NCI-H1436 treated with DMSO at 0.1 percent for 48 hours (cell line): ENCODE measurements at places on chromosomes 2 and 18.

DNA sequence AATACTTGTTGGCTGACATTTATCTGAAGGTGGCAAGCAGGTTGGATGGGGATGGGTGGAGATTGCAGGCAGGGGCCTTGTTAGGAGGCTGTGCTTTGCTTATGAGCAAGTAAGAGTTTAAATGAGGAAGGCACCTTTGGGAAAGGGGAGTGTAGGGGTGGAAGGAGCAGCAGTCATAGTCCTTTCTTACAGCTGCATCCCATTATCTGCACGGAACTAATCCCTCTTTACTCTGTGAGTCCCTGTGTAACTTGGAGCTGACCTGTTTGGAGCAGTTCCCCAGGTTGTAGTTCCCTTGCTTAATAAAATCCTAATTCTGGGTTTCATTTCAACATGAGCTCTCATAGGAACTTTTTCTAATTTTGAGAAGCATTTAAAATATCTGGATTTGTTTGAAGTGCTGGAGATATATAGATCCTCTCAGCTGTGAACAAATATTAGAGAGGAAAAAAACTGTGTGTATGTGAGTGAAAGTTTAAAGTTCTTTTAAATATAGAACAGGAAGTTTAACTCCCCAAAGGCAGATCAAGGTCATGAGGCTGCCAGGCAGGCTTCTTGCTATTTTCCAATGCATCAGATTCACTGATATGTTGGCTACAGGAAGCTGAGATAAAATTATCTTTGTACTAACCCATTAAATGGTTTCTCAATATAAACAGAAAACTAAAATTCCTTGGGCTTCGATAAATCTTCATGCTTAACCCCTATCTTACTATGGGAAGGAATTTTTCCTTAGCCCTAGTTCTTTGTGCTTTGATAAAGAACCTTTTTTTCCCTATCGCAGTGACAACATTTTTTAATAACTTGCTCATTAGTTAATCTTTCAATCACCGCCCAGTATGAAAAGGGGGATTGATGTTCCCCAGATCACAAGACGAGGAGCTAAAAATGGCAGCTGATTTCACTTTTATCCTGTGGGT is 104.6 kb upstream of the EML6 start:
- DNase-seq, result no peak

- no peak for DNase-seq
These were observed 315.0 kb downstream of the PARD3B start for GRCh38 chr2:204860274-204860673.

- DNase-seq, result no peak
These were observed 47.9 kb downstream of the COL3A1 start for GRCh38 chr2:189022053-189022481.

GRCh38 chr18:58392324-58393000 is 236.4 kb downstream of the ALPK2 start:
- DNase-seq, result no peak

- DNase-seq, result no peak
These were observed 39.3 kb downstream of the RPL31 start for GRCh38 chr2:101041413-101041812.

- DNase-seq, result no peak
These were observed 1.7 kb downstream of the CYP1B1 start for GRCh38 chr2:38074058-38074763.

GRCh38 chr2:28633204-28633603 is 118.4 kb upstream of the PPP1CB start:
- no peak for DNase-seq

DNA sequence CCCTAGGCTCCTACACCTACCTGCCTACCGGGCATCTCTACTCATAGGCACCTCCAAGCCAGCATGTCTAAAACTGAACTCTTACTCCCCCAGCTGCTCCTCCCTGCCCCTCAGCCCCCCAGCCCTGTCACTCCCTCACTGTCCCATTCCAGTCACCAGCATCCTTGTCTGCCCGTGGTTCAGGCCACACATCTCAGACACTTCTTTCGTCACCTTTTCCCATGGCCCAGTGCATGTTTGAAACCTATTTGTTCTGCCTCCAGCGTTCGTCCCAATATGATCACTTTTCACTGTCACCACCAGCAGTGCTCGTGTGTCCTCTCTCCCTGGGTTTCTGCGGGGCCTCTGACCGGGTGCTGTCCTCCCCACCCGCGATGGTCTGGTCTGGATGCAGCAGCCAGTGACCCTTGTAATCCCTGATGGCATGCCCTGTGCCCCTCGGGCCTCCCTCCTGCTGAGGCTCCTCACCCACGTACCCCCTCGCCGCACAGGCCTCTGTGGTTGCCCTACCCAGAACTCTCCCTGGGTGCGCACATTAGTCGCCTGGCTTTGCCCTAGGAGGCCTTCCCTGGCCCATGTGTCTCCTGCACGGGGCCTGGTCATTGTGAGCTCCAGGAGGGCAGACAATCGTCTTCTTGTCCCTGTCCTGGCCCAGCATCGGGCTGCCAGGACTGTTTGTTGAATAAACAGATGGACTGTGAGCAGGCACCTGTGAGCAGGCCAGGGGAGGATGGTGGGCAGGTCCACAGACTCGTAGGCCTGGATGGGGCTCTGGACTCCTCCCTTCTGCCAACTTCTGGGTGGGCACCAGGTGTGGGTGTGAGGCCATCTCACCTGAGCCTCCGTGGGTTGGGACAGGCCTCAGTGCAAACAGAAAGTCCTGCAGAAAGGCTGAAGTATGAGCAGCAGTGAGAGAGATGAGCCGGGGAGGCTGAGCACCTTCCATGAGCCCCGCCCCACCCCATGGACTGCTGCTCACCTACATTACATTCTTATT is 15.5 kb downstream of the LDLRAD4 start:
- no peak for DNase-seq

DNA sequence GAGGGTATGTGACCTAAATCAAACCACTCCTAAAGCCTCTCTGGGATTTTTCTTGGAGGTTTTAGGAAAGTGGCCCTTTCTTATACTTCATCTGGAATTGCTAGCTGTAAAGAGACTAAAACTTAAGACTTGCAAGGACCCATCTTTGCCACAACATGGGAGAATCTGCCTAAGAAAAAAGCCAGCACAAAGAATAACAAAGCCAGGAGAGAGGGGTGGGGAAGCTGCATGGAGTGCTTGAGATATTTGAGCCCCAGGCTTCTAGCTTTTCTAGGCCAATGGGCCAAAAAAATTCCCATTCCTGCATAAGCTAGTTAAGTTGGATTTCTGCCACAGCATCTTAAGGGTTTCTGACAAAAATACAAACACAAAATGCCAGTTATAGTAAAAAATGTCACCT is 38.5 kb upstream of the LYPD6 start:
- no peak for DNase-seq

DNA sequence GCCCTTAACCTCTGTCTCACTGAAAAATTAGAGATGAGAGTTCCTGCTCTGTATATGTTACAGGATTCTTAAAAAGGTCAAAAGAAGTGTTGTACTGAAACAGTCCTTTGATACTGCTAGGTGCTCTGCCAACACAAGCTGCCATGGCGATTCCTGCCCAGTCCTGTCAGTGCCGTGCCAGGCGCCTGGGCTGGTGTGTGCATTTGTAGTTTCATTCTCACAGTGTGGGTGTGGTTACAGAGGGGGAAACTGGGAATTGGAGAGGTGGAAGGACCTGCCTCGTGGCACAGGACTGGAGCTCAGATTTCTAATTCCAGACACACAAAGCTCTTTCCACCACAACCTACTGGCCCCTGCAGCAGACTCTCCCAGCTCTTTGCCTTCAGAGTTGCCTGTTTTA is 122.3 kb upstream of the RAB6C start:
- no peak for DNase-seq

DNA sequence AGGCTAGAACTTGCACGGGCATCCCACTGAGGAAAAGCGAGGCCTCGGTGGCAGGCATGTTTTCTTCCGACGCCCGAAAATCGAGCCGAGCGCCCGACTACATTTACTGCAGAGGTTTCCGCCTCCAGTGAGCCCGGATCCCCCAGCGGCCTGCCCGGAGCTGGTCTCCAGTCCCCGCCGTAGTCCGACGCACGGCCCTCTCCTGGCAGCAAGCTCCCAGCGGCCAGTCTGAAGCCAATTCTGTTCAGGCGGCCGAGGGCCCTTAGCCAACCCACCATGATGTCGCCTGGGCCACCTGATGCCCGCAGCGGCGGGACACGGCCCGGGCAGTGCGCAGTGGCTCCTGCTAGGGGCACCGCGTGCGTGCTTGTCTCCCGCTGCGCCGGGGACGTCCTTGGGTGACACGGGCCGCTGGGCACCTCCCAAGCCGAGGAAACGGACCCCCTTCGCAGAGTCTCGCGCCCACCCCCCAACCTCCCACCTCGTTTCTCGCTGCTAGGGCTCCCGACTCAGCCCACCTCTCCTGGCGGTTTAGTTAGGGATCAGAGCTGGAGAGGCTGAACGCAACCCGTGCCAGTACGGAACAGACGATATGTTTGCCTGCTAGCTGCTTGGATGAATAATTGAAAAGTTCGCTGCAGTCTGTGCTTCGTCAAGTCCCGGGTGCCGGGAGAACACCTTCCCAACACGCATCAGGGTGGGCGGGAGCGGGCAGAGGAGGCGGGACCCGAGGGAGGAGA is 5.3 kb downstream of the ONECUT2 start:
- DNase-seq, result no peak

DNA sequence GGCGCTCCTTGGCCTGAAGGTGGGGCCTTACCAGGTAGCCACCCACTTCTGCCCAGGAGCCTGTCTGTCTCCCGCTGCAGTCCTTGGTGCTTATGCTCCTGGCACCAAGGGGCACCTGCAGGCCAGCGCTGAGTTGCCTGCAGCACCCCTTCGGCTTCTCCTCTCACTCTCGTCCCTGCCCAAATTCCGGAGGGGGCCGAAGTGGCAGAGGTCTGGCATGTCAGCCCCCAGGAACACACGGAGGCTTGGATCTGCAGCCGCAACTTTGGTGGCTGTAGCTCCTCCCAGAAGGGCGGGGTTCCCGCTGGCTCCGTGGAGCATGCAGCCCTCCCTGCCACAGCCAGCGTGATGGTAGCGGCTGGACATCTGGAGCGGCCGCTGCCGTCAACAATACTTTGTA is 37.7 kb upstream of the ZNF804A start:
- DNase-seq, result no peak

DNA sequence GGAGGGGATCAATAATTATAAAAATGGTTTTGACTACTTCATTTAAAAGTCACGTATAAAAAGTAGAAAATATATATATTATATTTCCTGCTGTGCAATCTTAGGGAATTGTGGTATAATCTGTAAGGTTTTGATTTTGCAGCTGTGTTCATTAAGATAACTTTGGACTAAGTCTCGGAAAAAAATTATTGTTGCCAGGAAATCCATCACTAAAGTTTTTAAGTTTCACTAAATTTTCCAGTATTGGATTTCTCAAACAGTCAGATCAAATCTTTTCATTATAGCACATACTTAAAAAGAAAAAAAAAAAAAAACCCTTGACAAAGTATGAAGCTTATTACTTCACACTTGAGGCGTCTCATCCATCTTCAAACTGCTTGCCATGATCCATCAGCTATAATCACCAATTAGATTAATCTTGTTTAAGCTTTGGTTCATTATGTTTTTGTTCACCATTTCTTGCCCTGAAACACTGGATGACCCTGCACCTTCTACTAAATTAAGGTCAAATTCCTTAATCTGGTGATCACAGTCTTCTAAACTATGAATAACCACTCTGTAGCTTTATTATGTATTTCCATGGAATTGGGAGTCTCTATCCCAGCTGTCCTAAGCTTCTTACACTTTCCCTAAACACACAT is 326.6 kb upstream of the COL3A1 start:
- no peak for DNase-seq

DNA sequence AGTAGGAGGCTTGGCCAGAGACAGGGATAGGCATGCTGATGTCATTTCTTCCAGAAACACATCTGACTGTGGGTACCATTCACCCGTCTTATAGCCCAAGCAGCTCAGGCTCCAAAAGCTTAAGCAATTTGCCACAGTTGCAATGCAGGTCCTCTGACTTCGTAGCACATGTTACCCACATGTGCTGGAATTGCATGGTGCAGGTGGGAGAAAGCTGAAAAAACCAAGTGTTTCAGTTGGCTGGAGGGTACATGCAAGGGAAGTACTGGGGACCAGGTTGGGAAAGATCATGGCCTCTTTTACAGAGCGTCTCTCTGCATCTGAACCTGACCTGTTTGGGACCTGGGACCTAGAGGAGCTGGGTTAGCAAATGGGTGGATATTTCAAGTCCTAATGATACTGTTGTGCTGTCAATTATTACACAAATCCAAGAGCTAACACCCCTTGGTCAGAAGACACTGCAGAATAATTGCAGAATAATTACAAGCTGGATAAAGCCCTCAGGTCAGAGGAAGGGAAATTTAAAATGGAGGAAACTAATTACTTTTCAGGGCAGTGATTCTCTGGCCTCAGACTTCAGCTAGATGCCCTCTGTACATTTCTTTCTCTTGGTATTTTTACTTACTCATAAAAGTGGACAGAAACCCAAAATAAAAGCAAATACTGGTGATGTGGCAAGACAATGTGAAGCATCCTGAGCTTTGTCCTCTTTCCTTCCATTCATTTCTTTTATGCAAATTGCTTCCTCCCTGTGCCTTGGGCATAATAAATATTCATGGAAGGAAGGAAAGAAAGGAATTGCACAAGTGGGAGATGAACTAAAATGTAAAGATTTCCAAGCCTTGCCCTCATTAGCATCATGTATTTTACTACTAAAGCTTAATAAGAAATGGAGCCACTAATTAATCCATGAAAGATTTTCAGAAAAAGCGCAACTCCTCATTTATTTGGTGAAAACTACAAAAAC is 45.6 kb upstream of the TTC39C start:
- no peak for DNase-seq

DNA sequence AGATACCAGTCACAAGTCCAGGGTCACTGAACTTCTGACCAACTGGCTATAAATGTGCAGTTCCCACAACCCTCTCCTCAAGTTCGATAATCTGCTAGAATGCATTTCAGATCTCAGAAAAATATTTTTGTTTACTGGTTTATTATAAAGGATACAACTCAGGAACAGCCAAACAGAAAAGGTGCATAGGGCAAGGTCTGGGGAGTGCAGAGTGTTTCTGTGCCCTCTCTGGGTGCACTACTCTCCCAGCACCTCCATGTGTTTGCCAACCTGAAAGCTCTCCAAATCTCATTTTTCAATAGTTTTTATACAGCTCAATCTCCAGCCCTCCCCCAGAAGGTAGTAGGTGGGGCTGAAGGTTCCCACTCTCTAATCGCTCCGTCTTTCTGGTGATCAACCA is 85.2 kb downstream of the SKA1 start:
- no peak for DNase-seq

DNA sequence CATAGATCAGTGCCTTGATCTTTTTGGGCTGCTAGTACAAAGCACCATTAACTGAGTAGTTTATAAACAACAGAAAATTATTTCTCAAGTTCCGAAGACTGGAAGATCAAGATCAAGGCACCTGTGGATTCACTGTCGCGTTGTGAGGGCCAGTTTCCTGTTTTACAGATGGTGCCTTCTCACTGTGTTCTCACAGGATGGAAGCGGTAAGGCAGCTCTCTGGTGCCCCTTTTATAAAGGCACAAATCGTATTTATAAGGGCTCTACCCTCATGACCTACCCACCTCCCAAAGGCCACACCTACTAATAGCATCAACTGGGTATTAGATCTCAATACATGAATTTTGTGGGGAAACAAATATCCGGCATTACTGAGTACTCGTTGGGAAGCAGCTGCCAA is 729.5 kb upstream of the SLC39A10 start:
- no peak for DNase-seq
